ENCODE measurements at places on chromosomes 5 and 9. TPM values are rescaled to one million over a fixed set of nuclear protein-coding genes. Genes with fewer than 3 reads are reported as not detected.

Gene GLT6D1
- not detected for total RNA-seq

Gene C9orf153
- not detected for total RNA-seq

Gene ADCY2
- total RNA-seq, result not detected

Gene EQTN
- not detected for total RNA-seq

Gene SREK1
- total RNA-seq, result 15.9 TPM

Gene PCDHGB6
- 6.2 TPM for total RNA-seq

Gene NR2F1-AS1
- 23.0 TPM for total RNA-seq

Gene CDKN2B
- 49.7 TPM for total RNA-seq

Gene CBY3
- 3.0 TPM for total RNA-seq

Gene MARCOL
- total RNA-seq, result not detected

Gene GADD45G
- 0.35 TPM for total RNA-seq

Gene DIPK1B
- 247 TPM for total RNA-seq

Gene SOWAHA
- total RNA-seq, result not detected

Gene NUTM2F
- total RNA-seq, result not detected

Gene SPATA31A7
- total RNA-seq, result not detected

Gene ZFP37
- total RNA-seq, result 0.64 TPM

Gene TSLP
- 0.06 TPM for total RNA-seq

Gene TOPORS
- total RNA-seq, result 17.3 TPM

Gene ENG
- 469 TPM for total RNA-seq

Gene TMED9
- total RNA-seq, result 332 TPM

Gene RFK
- 26.0 TPM for total RNA-seq

Gene ZMYND19
- total RNA-seq, result 31.2 TPM

Gene PCDHGC5
- total RNA-seq, result 0.24 TPM

Gene NME5
- 5.8 TPM for total RNA-seq

Gene GCNT1
- 1.7 TPM for total RNA-seq

Gene LARP1
- 177 TPM for total RNA-seq

Gene PTGES
- not detected for total RNA-seq

Gene CCT5
- total RNA-seq, result 359 TPM

Gene CMYA5
- 0.06 TPM for total RNA-seq

Gene GPR150
- 0.82 TPM for total RNA-seq

Gene C5orf52
- total RNA-seq, result not detected

Gene SHROOM1
- 12.1 TPM for total RNA-seq

Gene SLC2A6
- total RNA-seq, result 70.5 TPM
